ENCODE measurements at places on chromosomes 2 and 18.

- DNase-seq: no peak
These were observed 13.3 kb downstream of the RELCH start for GRCh38 chr18:62200121-62200914.

- peak; percentile 97 for DNase-seq
These were observed 219.6 kb downstream of the TSN start for GRCh38 chr2:121974897-121975661.

DNA sequence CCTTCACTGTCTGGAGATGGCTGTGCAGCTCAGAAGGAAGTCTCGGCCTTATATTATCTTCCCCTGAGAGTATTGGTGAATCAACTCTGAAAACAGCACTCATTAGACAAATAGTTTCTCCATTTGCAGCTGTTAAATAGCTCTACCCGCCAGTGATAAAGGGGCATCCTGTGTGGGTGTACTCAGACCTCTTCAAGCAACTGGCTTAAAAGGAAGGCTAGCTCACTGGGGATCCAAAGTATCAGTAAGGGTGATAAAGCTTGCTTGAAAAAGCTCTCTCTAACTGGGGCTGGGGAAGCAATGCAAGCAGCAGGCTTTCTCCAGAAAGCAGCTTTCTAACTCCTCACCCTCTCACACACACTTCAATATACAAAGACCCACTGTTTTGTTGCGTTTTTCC lies 64.9 kb upstream of the PSMD14 start:
- DNase-seq: peak; percentile 13

DNA sequence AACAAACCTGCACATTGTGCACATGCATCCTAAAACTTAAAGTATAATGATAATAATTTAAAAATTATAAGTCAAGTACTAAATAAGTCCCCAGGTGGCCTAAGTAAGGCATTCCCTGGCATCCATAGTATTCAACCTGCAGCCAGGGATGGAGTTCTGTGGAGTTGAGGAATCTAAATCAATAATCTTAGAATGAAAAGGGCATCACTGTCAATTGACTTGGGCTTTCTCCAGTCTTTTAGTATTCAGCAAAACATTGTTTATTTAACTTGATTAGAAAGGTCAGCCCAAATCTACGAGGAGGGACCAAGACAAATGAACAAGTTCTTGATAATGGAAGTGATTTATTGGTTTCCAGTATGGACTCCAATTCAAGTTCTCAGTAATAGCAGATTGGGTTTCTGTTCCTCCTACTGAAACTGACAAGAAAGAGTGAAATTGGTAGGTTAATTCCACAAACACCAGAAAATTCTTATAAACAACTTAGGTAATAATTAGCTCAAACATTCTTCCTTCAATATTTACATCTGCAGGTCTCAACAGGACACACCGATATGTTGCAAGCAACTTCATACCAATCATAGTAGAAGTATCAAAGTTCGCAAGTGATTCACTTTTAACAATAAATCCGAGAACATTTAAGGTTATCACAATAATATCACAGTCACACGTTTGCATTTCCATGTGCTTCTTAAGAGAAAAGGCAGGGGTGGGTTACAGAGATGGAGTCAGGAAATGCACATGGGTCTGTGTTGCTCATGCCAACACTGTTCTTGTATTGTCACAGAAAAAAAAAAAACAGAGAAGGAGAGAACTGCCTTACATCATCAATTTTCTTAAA lies 51.7 kb upstream of the EHBP1 start:
- no peak for DNase-seq

- no peak for DNase-seq
These were observed 15.5 kb upstream of the ACTR2 start for GRCh38 chr2:65212115-65212514.

DNA sequence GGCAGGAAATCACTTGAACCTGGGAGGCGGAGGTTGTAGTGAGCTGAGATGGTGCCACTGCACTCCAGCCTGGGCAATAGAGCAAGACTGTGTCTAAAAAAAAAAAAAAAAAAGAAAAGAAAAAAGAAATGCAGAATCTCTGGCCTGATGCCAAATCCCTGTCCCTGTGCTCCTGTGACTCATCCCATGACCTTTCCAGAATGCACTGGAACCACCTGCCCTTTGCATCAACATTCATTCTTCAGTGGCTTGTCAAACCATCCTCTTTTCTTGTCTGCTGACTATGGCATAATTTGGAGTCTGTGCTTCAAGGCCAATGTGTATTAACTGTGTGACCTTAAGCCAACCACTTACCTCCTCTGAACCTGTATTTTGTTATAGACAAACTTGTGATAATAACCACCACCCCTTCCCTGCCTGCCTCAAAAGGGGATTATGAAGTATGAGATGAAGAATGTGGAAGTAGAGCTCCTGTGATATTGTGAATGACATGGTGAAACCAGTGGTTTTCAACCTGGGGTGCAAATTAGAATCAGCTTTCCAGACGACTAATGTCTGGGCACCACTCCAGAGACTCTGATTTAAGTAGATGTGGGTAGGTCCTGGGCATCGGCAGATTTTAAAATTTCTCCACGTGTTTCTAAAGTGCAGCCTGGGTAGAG lies 189.3 kb downstream of the CLIP4 start:
- DNase-seq: no peak

- DNase-seq: no peak
These were observed 671.9 kb upstream of the PKDCC start for GRCh38 chr2:41375901-41376300.

DNA sequence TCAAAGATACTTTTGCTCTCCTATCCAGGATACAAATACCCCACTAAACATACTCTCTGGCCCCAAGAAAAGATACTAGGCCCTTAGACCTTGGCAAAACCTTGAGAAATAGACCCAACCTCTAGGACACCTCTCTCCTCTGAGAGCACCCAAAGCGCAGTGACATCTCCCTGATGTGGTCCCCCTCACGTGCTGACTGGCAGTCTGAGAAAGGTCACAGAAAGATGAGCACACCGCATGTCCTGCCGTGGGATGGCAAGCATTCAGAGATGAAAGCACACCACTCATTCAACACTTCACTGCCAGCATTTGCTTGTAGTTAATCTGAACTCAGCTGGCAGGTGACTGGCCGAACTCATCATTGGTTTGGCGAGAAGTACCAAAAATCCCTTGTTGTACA lies 6.1 kb upstream of the TBC1D8 start:
- no peak for DNase-seq

- no peak for DNase-seq
These were observed 1241.1 kb upstream of the LRRTM1 start for GRCh38 chr2:81545626-81546025.

DNA sequence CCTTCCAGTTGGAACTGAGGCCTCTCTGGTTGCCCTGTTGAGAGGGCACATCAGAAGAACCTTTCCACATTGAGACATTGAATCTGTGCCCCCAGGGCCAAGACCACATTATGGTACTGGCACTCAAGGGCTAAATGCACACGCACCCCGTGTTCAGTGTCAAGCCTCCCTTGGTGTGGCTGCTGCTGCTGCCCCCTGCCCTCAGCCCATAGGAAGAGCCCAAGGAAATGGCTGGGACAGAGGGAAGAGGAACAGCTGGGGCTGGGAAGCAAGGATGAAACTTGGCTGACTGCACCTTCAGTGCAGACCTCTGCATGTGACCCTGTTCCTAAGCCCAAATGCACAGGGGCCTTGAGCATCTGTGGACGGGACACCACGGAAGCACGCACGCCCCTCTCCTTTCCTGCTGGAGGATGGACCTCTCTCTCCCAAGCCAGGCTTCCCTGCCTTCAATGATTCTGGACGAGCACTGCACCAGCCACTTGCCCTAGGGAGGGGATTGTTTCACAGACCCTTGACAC lies 40.2 kb downstream of the NIFK start:
- DNase-seq: peak; percentile 43

GRCh38 chr2:112150851-112151250 lies 12.7 kb downstream of the FBLN7 start:
- no peak for DNase-seq

DNA sequence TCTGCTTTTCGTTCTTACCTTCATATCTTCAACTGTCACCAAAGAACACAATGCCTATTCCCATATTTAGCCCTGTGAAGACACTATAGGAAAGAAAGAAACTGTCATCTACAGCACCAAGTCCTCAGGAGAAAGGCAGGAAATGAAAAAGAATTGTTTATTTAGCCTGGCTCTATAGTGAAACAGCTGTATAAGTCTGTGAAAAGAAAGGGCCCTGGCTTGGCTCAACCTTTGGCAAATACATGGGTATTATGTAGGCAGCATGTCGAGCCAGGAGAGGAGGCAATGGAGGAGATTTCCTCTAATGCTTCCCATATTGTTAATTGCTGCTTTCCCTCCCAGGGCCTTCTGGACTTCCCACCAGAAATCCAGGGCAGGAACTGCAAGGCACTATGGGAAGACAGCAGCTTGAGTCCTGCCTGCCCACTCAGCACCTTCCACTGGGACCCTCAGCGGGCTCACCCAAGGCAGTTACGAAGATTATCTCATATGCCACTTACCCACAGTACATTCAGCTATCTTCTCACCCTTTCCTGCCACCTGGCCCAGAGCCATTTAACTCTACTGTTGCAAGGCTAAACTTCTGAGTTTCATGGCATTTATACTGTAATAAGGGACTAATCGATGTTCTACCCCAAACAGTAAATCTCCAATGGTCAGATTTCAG lies 30.1 kb downstream of the SLC8A1 start:
- no peak for DNase-seq

GRCh38 chr2:13819896-13820295 lies 812.6 kb upstream of the LRATD1 start:
- no peak for DNase-seq

- DNase-seq: no peak
These were observed 3.9 kb upstream of the MLPH start for GRCh38 chr2:237483018-237483731.

DNA sequence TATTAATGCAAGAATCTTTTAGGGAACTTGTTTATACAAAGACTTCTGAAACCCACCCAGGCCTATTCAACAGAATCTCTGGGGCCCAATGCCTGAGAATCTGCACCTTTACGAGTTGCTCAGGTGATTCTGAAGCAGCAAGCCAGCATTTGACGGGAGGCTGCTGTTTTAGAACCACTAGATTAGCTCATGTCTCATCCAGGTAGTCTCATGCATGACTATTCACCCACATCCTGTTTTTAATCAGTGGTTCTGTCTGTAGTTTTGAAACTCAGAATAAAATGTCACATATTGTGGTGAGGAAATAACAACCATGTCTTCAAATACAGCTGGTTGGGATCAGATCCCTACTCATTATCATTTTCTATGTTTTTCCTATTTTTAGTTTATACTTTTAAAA lies 39.5 kb downstream of the CYTIP start:
- DNase-seq: no peak

DNA sequence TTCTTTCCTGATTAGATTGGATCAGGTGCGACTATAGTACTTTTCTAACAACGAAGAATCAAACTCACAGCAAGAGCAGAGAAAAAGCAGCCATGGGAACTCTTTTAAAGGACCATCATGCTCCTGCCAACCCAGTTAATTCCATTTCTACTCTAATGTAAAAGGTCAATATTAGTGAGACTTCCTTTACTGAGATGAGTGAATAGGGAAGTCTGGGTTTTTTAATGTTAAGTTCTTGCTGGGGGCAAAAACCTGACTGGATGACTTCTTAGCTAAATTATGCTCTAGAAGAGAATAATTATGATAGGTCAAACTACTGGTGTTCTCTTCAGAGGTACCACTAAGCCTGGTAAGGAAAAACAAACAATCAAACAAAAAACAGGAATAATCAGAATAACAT lies 8.4 kb downstream of the SRBD1 start:
- no peak for DNase-seq

DNA sequence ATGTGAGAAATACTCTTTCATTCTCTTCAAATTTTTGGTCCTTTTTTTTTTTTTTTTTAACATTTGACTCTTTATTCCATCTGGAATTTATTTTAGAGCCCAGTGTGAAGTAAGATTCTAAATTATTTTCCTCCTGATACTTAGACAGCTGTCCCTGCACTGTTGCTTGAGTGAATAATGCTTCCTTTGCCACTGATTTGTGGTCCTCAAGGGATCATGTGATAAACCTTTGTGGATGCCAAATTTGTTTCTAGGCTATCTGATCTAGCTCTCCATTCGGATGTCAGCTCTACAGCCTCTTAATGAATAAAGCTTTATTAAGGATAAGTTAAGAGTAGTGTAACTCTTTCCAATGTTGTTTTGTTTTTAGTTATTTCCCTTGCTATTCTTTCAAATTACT lies 142.3 kb downstream of the SMAD7 start:
- no peak for DNase-seq

DNA sequence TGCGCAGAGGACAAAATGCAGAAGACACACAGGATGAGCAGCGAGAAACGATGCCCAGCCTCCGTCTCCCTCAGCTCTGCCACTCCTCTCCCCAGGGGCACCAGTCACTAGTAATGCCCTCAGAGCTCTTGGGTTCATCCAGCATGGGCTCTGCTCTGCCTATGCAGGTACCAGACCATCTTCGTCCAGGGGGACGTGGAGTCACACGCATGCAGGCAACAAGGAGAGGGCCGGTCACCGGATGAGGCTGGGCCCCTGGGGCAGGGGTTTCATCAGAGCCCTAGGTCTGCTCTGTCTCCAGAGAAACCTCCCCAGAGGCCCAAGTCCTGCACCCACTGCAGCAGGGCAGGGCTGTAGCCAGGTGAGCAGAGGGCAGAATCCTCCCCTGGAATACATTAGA lies 23.9 kb downstream of the RAB31 start:
- DNase-seq: no peak

DNA sequence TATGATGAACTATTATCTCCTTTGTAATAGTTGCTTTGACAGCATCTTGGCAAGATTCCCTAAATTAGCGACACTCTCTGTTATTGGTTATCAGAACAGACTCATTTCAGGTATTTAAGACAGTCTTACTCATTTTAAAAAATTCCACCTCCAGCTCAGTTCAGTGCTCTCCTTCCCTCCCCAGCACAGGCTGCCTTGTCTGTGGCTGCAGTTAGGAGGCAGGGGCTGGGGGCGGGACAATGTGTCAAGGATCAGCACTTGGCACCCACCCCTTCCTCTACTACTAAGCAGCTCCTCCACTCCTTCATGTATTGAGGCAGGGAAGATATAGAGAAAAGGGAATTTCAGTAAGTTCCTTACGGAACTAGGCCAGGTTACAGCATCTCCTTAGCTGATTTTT lies 85.0 kb downstream of the VSNL1 start:
- no peak for DNase-seq

GRCh38 chr2:65430603-65431420 lies 1.6 kb downstream of the SPRED2 start:
- peak; percentile 56 for DNase-seq

- DNase-seq: no peak
These were observed 8.2 kb upstream of the SNED1 start for GRCh38 chr2:240990266-240990529.

GRCh38 chr18:11005528-11005927 lies 143.8 kb downstream of the PIEZO2 start:
- DNase-seq: no peak

GRCh38 chr2:165361514-165361913 lies 108.0 kb upstream of the CSRNP3 start:
- no peak for DNase-seq
